ENCODE measurements at places on chromosomes 2 and 18.

DNA sequence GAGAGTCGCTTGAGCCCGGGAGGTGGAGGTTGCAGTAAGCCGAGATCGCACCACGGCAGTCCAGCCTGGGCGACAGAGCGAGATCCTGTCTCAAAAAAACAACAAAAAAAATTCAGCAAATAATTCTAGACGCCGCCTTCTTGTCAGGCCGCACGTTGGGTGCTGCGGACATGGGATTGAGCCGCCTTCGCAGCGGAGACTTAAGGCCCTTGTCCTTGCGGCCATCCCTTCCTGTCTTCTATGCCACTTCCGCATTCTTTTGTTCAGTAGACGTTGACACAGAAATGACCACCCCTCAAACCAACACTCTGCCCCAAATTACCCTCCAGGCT lies 15.8 kb downstream of the PTPN18 start:
- no peak for DNase-seq

GRCh38 chr2:113996671-113997594 lies 107.0 kb downstream of the ACTR3 start:
- DNase-seq, result no peak

DNA sequence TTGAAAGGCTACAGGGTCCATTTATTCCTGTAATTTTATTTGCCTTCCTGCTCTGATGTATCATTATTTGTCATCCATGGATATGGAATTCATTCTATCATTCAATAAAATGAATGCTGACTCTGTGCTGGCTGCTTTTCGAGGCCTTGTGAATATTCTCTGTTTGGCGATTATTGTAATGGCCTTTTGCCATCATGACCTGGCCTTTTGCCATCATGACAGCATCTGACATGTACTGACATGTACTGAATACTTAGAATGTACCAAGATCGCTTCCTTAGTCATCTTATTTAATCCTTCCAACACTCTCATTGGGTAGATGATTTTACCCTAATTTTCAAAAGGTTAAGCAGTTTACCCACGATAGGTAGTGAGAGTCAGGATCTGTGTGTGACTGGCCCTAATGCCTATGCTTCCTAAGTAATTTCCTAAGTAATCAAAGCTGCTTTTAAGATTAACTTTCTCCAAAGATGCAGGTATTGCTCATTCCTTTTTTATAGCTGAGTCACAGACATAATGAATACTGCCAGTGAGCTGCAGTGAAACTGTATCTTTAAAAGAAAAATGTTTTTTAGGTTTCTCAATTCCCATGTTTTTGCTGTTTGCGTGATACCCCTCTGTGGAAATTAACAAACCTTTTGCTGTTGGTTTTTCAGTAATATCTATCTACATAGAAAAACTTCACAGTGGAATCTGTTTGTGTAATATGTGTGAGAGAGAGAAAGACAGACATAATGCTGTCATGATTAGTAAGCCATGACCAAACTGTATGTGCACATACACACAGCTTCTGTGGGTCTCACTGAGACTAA lies 127.8 kb downstream of the CERS6 start:
- peak; percentile 79 for DNase-seq

GRCh38 chr2:105468582-105469042 lies 69.8 kb upstream of the FHL2 start:
- DNase-seq, result peak; percentile 15

DNA sequence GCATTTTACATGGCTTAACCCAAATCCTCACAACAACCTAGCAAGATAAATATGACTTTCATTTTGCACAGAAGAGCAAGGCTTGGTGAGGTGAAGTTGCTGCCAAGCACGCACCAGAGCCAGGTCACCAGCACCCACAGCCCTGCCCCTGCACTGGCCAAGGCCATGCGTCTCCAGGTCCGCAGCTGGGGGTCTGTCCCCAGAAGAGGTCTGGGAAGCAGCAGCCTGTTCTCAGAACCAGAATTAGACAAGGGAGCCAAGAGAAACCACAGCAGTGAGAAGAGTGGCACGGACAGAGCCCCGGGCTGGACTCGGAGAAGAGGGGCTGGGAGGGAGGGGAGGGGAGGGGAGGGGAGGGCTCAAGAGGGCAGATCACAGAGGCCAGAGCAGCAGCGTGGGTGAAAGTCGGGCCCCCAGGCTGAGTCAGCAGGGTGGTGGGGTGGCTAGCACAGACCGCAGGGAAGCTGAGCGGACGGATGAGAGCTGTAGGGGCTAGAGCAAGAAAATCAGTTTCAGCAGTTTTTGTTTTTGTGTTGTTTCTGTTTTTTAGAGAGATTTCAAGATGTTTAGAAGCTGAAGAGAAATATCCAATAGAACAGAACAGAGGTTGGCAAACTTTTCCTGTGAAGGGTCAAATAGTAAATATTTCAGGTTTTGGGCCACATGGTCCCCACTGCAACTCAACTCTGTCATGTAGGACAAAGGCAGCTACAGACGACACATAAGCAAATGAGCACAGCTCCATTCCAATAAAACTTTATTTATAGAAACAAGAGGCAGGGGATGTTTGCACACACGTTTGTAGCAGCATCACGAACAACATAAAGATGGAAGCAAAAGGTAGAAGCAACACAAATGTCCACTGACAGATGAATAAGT lies 7.4 kb upstream of the MTERF4 start:
- no peak for DNase-seq

GRCh38 chr18:75072672-75073371 lies 136.1 kb downstream of the PTGR3 start:
- DNase-seq, result no peak

DNA sequence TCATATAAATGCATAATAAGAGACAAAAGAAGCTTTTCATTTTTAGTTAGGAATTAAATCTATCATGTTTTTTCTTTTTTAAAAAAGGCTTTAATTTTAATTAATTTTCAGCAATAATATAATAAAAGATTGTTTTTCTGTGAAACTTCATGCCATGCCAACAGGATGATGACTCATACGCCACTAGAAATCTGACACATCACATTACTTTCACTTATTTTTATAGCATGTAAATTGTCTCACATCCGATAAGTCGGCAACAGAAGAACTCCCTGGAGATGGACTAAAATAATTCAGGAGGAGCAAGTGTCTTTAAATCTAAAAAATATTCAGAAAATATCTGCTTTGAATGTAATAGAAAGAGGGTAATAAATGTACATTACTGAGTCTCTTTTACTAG lies 1024.2 kb upstream of the ACVR2A start:
- DNase-seq, result peak; percentile 87

- DNase-seq, result no peak
Observed at GRCh38 chr2:106189325-106189724, 4.8 kb downstream of the UXS1 start.

DNA sequence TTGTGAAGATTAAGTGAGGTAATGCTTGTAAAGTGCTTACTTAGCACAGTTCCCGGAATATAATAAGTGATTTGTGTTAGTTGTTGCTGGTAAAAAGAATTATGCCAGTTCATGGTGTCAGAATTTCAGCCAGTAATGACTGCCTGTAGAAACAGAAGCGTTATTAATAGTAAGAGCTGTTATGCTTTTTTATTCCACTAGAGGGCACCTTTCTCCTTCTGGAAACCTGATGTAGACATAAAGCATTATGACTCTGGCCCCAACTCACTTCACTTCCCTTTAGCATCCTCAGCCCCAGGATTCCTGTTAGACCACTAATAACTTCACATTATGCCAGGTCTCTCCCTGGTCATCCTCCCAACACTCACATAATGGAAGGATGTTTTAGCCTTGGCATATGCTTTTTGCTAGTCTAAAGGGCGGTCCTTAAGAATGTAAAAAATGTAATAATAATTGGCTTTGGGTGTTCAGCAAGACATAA lies 34.9 kb downstream of the C18orf54 start:
- DNase-seq, result peak; percentile 82

DNA sequence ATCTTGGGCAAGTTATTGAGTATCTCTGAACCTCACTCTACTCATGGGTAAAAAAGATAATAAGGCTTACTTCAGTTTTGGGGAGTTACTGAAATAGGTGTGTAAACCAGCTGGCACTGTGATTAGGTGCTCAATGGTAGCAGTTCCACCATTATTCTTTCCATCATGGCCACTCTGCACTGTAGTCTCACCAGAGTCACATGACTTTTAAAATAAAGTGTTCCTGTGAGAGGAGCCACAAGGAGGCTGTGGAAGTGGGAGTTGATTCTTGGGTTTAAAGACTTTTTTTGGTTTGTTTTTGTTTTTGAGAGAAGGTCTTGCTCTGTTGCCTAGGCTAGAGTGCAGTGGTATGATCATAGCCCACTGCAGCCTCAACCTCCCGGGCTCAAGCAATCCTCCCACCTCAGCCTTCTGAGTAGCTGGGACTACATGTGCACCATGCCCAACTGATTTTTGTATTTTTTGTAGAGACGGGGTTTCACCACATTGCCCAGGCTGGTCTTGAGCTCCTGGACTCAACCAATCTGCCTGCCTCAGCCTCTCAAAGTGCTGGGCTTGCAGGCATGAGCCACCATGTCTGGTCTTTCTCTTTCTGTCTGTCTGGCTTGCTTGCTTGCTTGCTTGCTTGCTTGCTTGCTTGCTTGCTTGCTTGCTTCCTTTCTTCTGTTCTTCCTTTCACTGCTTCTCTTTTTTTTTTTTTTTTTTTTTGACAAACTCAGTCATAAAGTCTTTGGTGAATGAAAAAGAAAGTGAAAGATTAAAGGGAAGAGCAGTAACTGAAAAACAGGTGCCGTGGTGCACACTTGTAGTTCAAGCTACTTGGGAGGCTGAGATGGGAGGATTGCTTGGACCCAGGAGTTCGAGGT lies 21.2 kb upstream of the ACVR1 start:
- DNase-seq, result no peak

GRCh38 chr2:2157400-2157799 lies 173.7 kb downstream of the MYT1L start:
- no peak for DNase-seq

GRCh38 chr2:225296951-225297350 lies 102.6 kb upstream of the NYAP2 start:
- DNase-seq, result no peak

DNA sequence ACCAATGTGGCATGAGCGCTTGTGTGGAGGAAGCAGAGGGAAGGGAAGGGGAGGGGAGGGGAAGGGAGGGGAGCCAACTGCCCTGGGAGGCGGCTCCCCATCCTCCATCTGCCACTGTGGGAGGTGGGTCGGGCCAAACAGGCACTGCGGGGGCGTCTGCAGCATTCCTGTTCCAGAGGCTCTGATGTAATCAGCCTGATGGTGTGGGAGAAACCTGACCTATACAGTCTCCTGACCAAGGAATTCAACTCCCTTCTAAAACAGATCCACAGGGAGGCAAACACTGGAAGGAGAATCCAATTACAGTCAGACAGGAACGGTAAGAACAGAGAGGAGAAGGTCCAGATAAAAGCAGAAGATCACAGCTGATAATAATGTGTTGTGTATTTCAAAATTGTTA lies 88.8 kb downstream of the CD8B2 start:
- DNase-seq, result no peak

- DNase-seq, result peak; percentile 15
Observed at GRCh38 chr2:121283670-121284462, 1.1 kb downstream of the TFCP2L1 start.

DNA sequence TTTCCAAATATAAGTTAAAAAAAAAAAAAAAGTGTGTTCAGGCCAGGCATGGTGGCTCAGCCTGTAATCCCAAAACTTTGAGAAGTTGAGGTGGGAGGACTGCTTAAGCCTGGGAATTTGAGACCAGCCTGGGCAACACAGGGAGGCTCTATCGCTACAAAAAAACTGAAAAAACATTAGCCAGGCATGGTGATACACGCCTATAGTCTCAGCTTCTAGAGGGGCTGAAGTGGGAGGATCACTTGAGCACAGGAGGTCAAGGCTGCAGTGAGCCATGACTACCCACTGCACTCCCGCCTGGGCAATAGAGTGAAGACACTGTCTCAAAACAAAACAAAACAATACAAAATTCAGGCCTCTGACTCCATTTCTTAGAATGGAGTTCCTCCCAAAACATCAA lies 9.2 kb downstream of the USP37 start:
- no peak for DNase-seq

DNA sequence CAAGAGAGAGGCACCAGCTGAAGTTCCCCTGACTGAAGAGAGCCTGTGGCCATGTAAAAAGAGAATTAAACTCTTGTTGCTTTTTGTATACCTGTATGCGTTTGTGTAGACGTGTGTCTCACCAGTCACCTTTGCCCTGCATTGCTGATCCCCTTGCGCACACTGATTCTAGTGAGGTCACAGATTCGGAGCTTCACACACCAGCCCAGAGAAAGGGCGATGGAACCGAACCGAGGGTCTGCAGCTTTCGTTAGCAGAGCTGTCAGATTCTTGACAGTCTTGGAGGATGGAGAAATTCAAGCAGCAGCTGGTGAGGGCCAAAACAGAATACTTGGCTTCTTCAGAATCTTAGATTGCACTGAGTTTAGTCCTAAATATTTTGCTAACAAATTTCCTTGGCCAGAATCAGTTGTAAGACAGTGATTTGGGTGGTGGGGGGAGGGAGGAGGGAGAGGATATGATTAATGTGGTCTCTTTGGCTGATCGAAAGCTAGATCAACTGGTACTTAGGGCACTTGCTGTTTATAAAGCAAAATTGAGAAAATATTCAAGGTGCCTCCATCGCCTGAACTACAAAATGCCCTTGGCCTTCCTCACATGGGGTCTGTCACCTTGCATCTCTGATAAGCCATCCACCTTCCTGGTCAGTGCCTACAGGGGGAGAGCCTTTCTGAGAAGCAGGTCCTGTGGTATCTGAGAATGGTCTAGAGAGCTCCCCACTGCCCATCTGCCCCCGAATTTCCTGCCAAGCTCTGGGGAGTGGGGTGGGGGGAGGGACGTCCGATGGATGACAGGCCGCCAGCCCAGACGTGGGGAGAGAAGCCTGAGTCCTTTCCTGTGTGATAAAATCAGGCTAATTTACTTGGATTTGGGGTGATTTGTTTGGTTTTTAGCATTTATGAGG lies 123.5 kb downstream of the CABLES1 start:
- peak; percentile 8 for DNase-seq

- no peak for DNase-seq
Observed at GRCh38 chr18:59769129-59769865, 72.1 kb upstream of the CCBE1 start.

DNA sequence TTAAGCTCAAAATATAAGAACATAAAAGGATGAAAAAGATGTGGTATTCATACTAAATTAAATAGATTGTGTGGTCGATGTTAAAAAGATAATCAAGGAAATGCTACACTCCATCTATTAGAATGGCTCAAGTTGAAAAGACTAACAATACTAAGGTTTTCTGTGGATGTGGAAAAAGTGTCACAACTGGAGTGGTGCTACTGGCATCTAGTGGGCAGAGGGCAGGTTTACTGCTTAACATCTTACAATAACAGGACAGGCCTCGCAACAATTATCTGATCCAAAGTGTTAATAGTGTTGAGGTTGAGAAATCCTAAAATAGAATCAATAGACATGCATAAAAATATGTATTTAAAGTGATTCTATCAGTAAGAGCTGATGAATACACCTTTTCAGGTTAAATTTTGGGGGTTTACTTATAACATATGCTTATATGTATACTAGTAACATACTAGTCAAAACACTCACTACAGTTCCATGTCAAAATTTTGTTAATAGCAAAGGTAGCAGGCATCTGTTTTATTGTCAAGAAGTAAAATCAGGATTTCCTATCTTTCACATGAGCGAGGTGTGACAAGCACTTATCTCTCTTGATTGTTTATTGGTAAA lies 91.5 kb upstream of the TMEFF2 start:
- peak; percentile 74 for DNase-seq

GRCh38 chr2:80592106-80592505 lies 287.6 kb upstream of the LRRTM1 start:
- no peak for DNase-seq
